ENCODE measurements at places on chromosomes 2 and 18.
A peak's percentile ranks its signal among the peaks of the same experiment; 100 is the strongest.

DNA sequence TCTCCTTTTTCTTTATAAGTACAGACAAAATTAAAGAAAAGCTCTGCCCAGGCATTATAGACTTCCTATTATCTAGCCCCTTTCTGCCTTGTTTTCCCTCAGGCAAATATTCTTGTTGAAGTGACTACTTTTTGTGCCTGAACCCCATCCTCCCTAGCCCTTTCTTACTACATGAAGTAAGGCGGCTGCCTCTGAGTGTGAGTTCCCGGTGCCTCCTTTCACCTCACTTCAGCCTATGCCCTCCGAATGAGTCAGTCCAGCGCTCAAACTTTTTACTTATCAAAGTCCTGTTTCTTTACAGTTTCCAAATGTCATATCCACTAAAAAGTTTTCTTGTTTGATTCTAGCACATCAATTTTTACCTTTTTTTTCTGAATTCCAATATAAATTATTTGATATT is 778.3 kb upstream of the NRXN1 start:
- no peak for DNase-seq

- no peak for DNase-seq
These were observed 244.0 kb downstream of the FIGN start for GRCh38 chr2:163491850-163492249.

DNA sequence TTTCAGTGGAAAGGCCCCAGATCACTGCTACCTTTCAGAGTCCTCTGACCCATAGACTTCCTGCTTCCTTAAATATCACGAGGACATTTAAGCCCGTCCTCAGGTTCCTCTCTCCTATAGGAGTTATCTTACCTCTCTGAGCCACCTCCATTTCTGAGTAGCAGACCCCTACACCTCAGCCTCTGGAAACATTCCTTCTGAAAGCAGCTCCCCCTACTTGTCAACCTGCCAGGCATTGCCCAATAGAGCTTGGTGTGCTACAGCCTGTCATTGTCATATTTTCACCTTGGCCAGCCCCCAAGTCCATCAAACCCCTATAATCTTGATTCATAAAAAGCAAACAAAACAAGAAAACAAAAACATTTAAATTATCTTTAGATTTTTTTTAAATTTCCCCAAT is 717.9 kb upstream of the SLC8A1 start:
- DNase-seq = no peak

DNA sequence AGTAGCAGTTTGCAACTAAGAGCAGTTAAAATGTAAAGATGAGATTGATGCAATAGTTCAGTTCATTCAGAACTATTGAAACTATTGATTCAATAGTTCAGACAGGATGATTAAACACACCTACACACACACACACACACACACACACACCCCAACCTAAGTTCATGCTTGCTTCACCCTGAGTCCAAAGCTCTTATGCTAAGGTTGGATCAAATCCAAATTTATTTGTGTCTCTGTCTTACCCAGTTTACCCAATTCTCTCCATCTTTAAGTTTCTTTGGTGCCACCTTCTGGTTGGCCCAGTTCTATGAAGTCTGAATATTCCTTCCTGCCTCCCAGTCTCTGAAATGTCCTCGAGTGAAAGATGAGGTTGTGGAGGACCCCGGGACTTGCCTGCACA is 5.1 kb downstream of the SERPINB8 start:
- DNase-seq = peak; percentile 61

- no peak for DNase-seq
These were observed 69.1 kb upstream of the B3GNT7 start for GRCh38 chr2:231326404-231326803.

DNA sequence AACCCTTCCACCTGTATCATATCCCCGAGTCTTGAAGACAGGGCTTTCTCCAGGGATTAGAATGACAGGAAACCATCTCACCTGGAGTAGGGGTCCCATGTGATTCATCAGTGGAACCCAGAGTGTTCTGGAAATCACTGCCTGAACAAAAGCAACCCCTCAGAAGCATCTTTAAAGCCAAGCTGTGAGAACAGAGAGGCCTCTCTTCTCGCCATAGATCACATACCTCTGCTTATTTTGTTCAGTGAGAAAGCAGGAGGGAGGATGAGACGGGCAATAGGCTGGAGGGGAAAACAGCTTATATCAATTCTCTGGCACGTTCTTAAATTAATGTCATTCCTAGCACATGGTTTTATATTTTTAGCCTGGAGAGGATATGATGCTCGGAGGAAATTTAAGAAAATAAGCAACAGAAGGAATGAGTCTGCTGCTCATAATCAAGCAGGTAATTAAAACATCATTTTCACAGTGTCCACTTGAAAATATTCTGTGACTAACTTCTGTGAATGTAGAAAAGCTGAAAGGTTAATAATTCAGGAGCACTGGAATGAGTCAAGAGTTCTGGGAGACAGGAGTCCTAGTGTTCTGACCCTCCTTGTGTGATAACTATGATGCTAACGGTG is 213.6 kb upstream of the SP5 start:
- DNase-seq = no peak

DNA sequence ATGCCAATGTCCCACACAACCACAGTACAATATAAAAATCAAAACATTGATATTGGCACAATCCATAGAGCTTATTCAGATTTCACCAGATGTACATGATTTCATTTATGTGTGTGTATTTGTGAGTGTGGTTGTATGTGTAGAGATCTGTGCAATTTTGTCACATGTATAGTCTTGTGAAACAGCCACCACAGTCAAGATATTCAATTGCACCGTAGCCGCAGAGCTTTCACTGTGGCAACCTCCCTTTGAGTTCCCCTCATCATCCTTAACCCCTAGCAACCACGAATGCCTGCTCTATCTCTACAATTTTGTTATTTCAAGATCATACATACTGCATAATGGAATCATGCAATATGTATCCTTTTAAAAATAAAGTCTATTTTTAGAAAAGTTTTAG is 391.3 kb downstream of the SETBP1 start:
- DNase-seq = no peak

- DNase-seq = no peak
These were observed 772.8 kb upstream of the LRRTM1 start for GRCh38 chr2:81077396-81077795.

- no peak for DNase-seq
These were observed 55.7 kb downstream of the TCF7L1 start for GRCh38 chr2:85188852-85189251.

Data from left lobe of liver (tissue), 2 donors.